Stimulated activated CD4-positive, alpha-beta T cell treated with anti-CD3 and anti-CD28 coated beads, Interleukin-15, amount 100 ng/mL, for 1 hour (primary cell): ENCODE measurements at places on chromosomes 12 and 14.

- no peak for DNase-seq
Observed at GRCh38 chr14:90355540-90356518, 24.1 kb upstream of the NRDE2 start.

DNA sequence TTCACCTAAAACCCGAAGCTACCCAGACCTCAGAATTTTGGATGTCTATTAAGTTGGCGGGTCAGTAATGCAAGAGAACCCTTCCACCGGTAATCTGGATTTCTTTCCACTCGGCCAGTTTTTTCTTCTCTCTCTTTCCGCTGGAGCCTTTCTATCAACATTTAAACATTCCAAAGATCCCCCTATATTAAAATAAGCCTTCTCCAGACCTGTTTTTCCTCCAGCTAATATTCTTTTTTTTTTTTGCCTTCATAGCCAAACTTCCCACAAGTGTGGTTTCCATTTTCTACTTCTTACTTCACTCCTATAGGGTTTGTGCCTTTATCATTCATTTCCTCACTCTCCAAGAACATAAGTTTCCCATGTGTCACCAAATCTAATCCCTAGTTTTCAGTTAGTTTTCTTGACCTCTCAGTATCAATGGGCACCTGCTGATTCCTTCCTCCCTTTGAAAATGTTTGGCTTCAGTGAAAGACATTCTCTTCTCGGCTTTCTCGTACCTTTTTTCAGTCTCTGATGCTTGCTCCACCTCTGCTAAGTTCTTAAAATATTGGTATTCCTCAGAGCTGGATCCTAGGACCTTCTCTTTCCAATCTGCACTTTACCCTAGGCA lies 583 bp upstream of the SDR39U1 start:
- DNase-seq: no peak

- no peak for DNase-seq
Observed at GRCh38 chr12:72330784-72331183, 58.6 kb downstream of the TRHDE start.

GRCh38 chr12:100643246-100643645 lies 69.8 kb downstream of the GAS2L3 start:
- DNase-seq: no peak

DNA sequence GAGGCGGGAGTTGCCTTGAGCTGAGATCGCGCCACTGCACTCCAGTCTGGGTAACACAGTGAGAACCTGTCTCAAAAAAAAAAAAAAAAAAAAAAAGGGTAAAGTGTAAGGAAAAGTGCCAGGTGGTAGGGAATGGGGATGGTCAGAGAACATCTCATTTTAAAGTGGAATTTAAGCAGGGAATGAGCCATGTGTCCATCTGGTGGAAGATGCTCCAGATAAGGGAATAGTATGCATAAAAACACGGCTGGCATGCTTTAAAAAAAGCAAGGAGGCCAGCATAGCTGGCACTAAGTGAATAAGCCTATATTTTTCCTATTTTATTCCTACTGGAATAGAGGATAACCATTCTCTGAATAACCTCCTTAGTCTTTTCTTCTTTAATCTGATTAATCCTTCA lies 33.7 kb downstream of the FAM186A start:
- no peak for DNase-seq

DNA sequence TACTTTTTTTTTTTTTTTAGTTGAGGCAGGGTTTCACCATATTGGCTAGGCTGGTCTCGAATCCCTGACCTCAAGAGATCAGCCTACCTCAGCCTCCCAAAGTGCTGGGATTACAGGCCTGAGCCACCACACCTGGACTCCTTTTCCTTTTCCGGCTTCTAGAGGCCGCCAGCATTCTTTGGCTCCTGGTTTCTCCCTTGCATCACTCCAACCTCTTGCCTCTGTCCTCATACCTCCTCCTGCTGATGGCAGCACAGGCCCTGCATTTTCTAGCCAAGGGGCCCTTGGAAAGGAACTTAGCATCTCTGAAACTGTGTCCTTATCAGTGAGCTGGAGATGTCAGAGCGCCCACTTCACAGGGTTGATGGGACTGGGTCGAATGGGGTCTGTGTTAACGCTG lies 53.3 kb downstream of the MAP1LC3B2 start:
- DNase-seq: no peak

- DNase-seq: no peak
Observed at GRCh38 chr14:75198291-75198933, 22.0 kb upstream of the TMED10 start.

- DNase-seq: no peak
Observed at GRCh38 chr12:13103391-13104033, at the start of gene GSG1. GSG1 (minus strand) TSS chr12:13103667; CDS start chr12:13103512, 155 bp downstream.

DNA sequence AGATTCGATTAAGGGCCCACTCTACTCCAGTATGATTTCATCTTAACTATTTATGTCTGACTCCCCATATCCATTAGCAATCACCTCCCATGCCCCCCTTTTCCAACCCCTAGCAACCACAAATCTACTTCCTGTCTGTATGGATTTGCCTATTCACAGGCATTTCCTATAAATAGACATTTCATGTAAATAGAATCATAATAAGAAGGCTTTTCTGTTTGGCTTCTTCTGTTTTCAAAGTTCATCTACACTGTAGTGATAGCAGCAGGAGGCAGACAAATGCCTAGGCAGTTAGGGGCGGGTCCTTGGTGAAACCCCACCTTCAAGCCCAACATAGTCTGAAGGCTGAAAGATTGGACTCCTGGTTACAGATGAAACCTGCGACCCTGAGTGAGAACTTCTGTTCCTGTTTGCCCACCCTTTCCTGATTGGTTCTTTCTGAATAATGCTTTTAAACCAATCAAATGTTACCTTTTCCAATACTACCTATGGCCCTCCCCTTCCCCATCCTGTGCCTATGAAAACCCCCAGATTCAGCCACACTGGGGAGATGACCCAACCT lies 62.1 kb upstream of the HECTD1 start:
- DNase-seq: no peak

DNA sequence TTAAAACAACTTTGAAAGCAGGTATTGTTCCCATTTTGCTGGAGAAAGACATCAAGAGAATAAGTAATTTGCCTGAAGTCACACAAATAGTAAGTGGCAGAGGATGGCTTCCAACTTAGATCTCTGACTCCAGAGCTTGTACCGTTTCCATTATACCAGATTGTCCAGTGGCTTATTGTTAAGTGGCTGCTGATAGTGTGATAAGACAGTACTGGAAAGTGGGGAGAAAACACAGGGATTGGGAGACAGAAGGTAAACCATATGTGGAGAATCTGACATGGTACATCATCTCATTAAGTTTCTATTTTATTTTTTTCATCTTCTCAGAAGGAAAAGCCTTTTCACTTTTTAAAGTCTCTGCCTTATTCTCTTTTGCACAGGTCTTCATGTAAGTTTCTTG lies 108.5 kb downstream of the SRGAP1 start:
- DNase-seq: no peak

DNA sequence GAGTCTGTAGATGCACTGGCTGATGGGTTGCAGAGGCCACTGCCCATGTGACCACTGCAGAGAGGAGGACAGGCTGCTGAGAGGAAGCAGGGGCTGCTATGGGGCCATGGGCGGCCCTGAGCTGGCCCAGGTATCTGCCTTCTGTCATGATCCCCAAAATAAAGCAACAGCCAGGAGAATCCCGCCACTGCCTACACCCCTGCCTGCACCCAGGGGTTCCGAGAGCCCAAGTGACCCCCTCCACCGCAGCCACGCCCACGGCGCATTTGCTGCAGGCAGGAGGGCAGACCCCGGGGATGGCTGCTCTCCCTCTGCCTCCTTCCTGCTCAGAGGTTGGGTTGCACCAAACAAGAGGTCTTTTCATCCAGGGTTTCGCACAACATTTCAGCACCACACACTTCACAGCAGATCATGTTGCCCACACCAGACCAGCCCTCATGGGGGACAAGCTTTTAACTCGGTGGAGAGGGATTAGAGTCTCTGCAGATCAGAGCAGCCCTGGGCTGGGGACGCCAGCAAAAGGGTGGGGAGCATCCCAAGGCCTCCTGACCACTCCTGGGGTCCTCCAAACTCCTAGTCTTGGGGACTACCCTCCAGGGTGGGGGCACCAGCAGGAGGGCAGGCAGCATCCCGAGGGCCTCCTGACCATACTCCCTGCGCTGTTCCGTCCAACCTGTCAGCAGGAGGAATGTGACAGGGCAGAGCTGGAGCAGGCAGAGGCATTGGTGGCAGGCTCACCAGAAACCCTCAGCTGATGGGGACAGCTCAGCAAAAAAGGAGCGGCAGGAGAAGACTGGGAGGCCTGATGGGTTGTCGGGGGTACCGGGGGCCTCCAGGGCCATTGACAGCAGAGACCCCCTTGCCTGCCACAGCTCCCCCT lies 14.1 kb downstream of the CCDC85C start:
- DNase-seq: no peak

DNA sequence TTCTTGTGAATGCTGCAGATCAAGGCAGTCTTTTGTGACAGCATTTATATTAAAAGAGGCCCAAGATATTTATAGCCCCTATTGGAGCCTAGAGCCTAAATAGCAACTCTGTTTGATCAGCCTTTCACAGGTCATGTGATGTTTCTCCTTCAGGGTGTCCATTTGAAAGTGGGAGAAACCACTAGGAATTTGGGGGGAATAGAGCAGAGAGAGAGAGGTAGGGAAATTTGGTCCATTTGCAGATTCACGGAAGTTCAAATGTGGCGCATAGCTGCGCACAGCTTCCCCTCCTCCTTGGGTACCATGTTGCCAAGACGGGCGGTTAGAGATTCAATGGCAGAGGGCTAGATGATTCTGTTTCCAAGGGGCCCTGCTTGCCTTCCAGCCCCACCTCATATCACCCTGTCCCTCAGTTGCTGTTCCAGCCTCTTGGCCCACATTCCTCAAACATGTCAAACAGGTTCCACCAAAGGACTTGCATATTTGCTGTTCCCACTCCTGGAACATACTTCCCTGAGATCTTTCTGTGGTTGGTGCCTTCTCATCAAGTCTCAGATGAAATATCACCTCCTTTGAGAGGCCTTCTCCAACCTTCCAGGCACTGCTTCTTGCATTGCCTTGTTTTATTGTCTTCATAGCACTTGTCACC lies 220.8 kb downstream of the CHST11 start:
- no peak for DNase-seq

DNA sequence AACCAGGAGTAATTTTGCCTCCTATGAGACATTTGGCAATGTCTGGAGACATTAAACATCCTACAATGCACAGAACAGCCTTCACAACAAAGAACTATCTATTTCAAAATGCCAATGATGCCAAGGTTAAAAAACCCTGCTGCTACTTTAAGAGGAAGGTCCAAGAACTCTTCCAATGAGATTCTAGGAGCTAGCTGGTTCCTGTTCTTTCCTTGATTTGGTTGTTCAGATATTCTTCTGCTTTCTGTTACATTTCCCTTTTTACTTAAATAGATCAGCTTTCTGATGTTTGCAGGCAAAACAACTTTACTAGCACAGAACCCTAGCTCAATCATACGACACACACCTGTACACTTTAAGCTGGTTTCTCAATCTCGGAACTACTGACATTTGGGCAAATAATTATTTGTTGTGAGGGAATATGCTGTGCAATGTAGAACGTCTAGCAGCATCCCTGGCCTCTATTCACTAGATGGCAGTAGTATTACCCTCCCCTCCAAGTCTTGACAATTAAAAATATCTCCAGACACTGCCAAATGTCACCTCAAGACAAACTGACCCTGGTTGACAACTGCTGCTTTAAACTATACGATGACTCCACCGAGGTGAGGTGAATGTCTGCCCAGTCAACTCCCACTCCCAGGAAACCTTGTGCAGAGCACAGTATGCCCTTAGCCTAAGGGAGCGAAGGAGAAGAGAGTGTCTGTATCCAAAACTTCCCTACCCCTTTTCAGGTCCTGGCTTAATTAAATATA lies 4.4 kb downstream of the BLTP3B start:
- no peak for DNase-seq

DNA sequence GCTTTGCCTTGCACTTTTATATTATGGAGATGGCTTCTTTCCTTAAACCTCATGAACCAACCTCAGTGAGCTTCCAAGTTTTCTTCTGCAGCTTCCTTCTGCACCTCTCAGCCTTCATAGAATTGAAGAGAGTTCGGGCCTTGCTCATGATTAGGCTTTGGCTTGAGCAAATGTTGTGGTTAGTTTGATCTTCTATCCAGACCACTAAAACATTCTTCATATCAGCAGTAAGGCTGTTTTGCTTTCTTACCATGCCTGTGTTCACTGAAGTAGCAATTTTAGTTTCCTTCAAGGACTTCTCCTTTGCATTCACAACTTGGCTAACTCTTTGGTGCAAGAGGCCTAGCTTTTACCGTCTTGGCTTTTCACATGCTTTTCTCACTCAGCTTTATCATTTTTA lies 125.4 kb downstream of the SNAPC1 start:
- DNase-seq: no peak

- no peak for DNase-seq
Observed at GRCh38 chr14:29993143-29993542, 65.5 kb upstream of the PRKD1 start.

- no peak for DNase-seq
Observed at GRCh38 chr14:57382283-57382682, 8.1 kb upstream of the NAA30 start.

- no peak for DNase-seq
Observed at GRCh38 chr14:63205044-63205575, 867 bp downstream of the RHOJ start.

GRCh38 chr12:52440821-52441319 lies 6.7 kb upstream of the KRT75 start:
- DNase-seq: no peak

GRCh38 chr12:1716911-1717310 lies 26.0 kb downstream of the ADIPOR2 start:
- DNase-seq: no peak

DNA sequence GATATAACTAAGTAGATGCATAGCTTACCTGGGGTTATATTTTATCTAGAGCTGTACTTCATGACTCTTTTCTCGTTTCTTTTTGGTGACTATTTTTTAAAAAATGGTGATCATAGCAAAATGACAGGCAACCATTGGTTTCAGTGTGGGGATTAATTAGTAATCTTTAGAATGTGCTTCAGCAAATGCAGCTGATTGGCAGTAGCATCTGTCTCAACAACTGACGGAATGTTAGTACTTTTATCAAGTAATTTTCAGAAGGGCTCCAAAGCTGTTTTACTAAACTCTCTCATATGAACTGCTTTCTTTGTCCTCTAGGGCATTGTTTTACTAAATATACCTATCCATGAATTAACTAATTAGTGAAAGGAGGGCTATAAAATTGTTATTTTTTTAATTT lies 117.6 kb downstream of the TRMT5 start:
- no peak for DNase-seq

DNA sequence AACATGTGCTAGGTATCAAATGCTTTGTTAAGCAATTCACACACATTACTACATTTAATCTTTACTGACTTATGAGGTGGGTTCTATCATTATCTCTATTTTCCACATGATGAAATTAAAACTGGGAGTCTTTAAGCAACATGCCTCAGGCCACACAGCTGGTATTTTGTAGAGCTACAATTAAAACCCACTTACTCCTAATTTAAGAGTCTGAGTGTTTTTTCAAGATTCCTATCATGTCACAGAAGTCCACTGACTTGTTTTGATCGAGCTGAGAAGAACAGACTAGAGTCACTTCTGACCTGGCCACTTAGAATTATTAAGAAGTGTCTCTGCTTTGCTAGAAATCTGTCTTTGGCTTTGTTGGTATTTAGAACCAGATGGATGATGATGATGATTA lies 670.7 kb downstream of the NRXN3 start:
- no peak for DNase-seq

- no peak for DNase-seq
Observed at GRCh38 chr12:39070775-39071174, 165.4 kb upstream of the CPNE8 start.

- DNase-seq: no peak
Observed at GRCh38 chr14:22471545-22472121, 117.4 kb downstream of the DAD1 start.
